ENCODE measurements at places on chromosomes 13 and 19. TPM values are rescaled to one million over a fixed set of nuclear protein-coding genes. Genes with fewer than 3 reads are reported as not detected.

DNA sequence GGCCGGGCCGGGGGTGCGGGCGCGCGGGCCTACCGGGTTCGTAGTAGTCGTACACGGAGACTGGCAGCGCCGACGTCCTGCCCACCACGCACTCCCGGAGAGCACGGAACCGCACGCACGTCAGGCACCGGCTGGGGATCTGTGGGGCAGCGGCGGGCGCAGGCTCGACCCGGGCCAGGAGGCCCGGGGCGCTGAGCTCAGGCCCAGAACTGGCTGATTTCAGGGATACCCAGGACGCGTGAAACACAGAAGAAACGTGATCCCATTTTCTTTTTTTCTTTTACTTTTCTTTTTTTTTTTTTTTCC is 9.0 kb downstream of the F2RL3 start:
- peak overlapping the region; percentile 54 for H3K4me3 ChIP-seq
- H3K36me3 ChIP-seq: no peaks in the 10 kb centered on the region
- H3K4me1 ChIP-seq: no peaks in the 10 kb centered on the region
- H3K27ac ChIP-seq: no peak overlapping the region
- H3K27me3 ChIP-seq: peaks cover 45% of the 10 kb centered on the region
- no peak for DNase-seq

- H3K4me1 ChIP-seq: peaks cover 24% of the 10 kb centered on the region
- peak overlapping the region; percentile 78 for H3K4me3 ChIP-seq
- H3K27me3 ChIP-seq: peaks cover 35% of the 10 kb centered on the region
- H3K27ac ChIP-seq: peak overlapping the region; percentile 8
- no peak for DNase-seq
Measured at GRCh38 chr19:41351339-41352245, 2.1 kb downstream of the TGFB1 start.

GRCh38 chr19:27885359-27885758 is 1327.6 kb downstream of the UQCRFS1 start:
- DNase-seq: no peak
- no peak overlapping the region for H3K27ac ChIP-seq
- no peaks in the 10 kb centered on the region for H3K27me3 ChIP-seq
- H3K4me3 ChIP-seq: no peak overlapping the region

DNA sequence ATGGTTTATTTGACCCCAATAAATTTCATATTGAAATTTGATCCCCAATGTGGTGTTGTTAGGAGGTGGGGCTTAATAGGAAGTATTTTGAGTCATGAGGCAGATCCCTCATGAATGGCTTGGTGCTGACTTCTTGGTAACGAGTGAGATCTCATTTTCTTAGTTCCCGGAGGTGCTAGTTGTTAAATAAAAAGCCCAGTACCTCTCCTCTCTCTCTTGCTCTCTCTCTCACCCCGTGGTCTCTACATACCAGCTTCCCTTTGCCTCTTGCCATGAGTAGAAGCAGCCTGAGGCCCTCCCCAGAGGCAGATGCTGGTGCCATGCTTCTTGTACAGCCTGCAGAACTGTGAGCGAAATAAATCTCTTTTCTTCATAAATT is 39.4 kb upstream of the KATNAL1 start:
- H3K27ac ChIP-seq: no peak overlapping the region
- H3K4me1 ChIP-seq: peaks cover 13% of the 10 kb centered on the region

GRCh38 chr19:29531458-29532025 is 5.7 kb downstream of the VSTM2B start:
- peaks cover 91% of the 10 kb centered on the region for H3K27me3 ChIP-seq
- no peak overlapping the region for H3K4me3 ChIP-seq
- H3K36me3 ChIP-seq: no peaks in the 10 kb centered on the region
- DNase-seq: no peak

DNA sequence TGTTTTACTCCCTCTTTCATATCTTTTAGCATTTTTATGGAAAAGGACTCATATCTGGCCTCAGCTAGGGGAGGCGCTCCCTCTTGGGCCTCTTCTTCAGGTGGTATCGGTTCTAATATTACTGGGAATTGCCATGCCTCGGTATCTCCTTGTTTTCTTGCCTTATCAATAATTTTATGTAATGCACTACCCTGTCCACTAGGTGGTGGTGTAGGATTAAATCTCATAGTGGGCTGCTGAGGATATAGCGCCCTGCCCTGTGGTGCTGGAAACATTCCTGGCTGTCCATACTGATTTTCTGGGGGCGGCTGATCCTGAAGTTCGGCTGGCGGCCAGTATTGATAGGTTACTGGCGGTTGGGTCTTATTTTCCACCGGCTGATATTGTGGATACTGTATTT is 35.8 kb downstream of the ZNF420 start:
- DNase-seq: no peak
- no peaks in the 10 kb centered on the region for H3K27me3 ChIP-seq
- no peaks in the 10 kb centered on the region for H3K4me1 ChIP-seq

DNA sequence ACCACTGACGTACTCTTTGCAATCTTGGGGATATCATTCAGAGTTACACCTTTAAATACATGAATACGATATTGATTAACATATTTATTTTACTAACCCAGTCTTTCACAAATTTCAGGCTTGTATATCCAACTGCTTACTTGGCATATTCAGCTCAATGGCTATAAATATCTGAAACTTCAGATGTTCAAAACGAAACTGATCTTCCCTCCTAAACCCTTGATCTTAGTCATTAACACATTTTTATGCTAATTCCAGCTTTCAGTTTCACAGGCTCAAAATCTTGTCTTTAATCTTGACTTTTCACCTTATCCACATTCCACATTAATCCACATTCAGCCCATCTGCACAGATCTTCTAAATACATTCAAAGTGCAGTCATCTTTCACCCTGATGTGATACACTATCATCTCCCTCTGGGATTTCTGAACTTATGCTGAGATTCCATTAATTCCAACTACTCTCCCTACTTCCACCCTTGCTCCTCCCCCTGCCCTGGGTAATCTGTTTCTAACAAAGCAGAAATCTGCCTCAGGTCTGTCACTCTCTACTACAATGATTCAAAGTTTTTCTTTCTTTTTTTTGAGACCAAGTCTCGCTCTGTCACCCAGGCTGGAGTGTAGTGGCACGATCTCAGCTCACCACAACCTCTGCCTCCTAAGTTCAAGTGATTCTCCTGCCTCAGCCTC is 387.2 kb downstream of the GPC5 start:
- H3K27ac ChIP-seq: peak overlapping the region; percentile 17
- no peaks in the 10 kb centered on the region for H3K27me3 ChIP-seq
- H3K4me3 ChIP-seq: no peak overlapping the region
- DNase-seq: no peak

DNA sequence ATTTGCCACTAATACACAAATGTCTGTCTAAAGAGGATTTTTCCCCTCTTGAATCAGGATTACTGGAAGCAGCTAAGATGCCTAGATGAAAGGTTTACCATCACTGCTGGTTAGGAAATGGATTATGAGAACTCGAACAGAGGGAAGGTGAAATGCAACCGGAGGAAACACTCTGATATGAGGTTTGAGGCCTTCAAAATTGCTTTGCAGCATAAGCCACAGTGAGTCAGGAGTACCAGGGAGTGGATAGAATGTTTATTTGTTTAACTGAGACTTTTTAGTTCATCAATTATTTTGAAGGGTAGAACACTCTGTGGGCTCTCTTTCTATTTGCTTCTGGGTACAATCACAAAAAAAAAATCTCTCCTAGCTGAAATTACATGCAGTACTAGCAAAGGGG is 18.1 kb downstream of the CDADC1 start:
- DNase-seq: no peak
- no peaks in the 10 kb centered on the region for H3K4me1 ChIP-seq
- H3K36me3 ChIP-seq: peaks cover 8% of the 10 kb centered on the region
- no peak overlapping the region for H3K4me3 ChIP-seq
- no peak overlapping the region for H3K27ac ChIP-seq

DNA sequence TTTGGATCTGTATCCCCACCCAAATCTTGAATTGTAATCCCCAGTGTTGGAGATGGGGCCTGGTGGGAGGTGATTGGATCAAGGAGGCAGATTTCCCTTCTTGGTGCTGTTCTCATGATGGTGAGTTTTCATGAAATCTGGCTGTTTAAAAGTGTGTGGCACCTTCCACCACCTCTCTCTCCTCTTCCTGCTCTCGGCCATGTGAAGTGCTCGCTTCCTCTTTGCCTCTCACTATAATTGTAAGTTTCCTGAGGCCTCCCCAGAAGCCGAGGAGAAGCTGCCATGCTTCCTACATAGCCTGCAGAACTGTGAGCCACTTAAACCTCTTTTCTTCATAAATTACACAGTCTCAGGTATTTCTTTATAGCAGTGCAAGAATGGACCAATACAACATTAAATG is 15.7 kb downstream of the COMMD6 start:
- no peaks in the 10 kb centered on the region for H3K27me3 ChIP-seq
- peaks cover 10% of the 10 kb centered on the region for H3K36me3 ChIP-seq
- no peak overlapping the region for H3K4me3 ChIP-seq
- no peaks in the 10 kb centered on the region for H3K4me1 ChIP-seq
- no peak overlapping the region for H3K27ac ChIP-seq
- DNase-seq: no peak

FFAR1 gene
- 1.2 TPM for total RNA-seq

ZIM2 gene
- not detected for total RNA-seq

GPC6 gene
- total RNA-seq: 112 TPM
